Suppressor macrophage treated with lipopolysaccharide for 1 hour (primary cell): ENCODE measurements at places on chromosomes 13 and 19.

GRCh38 chr19:10402441-10403038 is 802 bp downstream of the CDC37 start:
- DNase-seq, result peak; percentile 65

- DNase-seq, result no peak
Measured at GRCh38 chr13:90979059-90979458, 368.4 kb upstream of the MIR17HG start.

- peak; percentile 14 for DNase-seq
Measured at GRCh38 chr19:42028304-42029216, 34.5 kb upstream of the ATP1A3 start.

DNA sequence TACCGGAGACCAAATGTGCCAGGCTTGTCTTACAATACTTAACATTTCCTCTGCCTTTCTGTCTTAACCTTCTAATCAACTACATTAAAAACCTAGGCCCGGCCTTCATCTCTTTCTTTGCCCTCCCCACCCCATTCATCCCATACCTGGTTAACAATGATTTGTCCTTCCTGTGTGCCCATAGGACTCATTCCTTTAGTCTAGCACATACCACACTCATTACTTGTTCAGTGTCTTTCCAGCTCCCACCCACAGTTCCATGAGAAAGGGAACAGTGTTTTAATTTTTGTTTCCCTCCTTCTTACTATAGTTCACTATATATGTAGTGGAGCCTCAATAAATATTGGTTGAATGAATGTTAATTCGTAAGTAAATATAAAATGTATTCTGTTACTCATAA is 2.4 kb downstream of the CLN5 start:
- no peak for DNase-seq

- DNase-seq, result no peak
Measured at GRCh38 chr13:101398191-101398590, 18.1 kb downstream of the NALCN start.

GRCh38 chr13:114107686-114108081 is 24.7 kb downstream of the RASA3 start:
- DNase-seq, result no peak

DNA sequence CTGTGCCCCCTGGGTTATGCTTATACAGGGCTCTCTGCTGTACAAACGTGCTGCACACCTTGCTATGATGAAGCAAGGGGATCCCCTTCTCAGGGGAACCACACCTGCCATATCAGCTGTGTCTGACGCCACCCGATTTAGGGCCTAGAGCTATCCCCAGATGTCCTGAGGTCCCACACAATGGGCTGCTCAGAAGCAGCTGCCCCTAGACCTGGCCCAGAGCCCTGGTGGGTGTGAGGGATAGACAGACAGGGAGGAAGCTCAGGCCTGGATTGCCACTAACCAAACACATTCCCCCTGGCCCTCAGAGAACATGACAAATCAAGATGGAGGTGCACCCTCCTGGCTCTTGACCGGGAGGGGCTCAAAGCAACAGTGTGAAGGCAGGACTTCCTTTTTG is 59.3 kb downstream of the TSHZ3 start:
- DNase-seq, result no peak

DNA sequence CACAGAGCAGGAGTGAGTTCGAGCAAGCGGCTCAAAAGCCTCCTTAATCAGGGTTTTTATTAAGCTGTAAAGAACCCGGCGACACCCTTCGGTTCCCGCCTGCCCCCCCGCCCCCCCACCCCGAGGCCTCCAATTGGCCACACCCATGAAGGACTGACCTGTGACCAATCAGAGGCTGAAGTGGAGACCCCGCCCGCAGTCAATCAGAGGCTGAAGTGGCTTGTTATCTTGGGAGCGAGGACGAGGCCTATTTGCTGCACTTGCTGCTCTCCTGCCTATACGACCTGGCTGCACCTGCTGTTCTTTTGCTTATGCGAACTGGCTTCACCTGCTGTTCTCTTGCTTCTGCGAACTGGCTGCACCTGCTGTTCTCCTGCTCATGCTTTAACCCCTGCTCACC is 844.9 kb downstream of the OLFM4 start:
- DNase-seq, result no peak

DNA sequence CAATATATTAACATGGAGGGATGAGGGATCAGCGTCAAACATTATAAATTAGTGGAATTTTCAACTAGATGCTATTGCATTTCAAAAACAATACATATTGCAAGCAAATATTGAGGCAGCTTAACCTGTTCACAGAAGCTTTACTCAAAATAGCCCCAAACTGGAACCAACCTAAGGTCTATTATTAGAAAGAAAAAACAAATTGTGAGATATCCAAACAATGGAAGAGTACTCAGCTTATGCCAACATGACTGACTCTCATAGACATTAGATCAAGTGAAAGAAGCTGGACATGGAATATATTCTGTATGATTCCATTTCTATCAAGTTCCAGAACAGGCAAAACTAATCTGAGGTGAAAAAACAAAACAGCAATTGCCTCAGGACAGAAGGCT is 27.6 kb upstream of the NEK3 start:
- DNase-seq, result no peak

DNA sequence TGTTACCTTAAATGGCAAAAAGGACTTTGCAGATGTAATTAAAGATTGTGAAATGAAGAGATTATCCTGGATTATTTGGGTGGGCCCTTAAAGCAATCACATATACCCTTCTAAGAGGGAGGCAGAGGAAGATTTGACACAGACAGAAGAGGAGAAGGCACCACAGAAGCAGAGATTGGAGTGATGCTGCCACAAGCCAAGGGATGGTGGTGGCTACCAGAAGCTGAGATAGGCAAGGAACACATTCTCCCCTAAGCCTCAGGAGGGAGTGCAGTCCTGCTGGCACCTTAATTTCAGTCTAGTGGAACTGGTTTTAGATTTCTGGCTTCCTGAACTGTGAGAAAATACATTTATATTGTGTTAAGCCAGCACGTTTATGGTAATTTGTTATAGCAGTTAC is 24.2 kb downstream of the DEDD2 start:
- DNase-seq, result no peak

DNA sequence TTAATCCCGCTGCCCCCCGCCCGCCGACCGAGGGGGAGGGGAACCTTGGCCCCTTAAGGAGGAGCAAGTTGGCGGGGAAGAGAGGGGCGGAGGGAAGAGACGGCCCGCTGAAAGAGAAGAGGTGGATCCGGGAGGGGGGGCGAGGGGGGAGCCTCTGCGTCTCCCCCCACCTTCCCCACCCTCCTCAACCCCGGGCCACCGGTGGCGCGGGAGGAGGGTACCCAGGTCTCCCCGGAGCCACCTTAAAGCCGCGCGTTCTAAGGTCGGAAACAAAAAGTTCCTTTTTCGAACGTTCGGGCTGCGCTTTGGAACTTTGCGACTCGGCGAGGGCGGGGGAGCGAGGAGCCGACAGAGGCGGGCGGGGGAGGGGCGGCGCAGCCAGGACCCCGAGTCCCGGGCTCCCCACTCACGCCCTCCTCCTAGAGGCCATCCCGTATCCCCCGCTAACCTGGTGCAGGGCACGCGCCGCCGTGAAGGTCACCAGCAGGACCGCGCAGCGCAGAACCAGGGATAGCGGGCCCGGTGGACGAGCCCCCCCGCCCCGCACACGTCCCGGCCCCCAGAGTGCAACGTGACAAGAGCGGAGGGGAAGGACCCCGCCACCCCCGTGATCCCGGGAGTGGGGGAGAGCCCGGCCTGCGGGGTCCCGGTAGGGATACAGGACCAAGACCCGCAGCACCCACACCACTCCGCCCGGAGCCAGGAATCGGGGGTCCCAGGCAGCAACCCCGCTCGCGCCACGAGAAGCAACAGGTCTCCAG is 659 bp downstream of the ERF start:
- DNase-seq, result peak; percentile 87

DNA sequence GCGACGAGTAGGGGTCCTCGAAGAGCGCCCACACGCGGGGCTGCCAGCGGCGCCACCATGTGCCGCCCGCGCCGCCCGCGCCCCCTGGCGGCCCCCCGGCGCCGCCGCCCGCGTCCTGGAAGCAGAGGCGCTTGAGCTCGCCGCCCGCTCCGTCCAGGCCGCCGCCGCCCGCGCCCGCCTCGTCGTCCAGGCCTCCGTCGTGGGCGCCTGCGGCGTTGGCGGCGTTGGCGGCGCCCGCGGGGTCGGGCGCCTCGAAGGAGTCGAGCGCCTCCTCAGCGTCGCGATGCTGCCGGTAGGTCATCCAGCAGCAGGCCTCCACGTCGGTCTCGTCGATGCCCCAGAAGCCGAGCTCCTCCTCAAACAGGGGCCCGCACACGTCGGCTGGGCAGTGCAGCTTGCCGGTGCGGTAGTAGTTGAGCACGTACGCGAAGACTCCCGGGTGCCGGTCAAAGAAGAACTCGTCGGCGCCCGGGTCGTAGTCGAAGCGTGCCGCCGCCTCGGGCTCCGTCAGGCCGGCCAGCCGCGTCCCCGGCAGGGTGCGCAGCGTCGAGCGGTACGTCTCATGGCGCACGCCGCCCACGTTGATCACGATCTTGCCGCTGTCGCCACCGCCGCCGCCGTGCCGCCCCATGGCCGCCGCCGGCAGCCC is 829 bp downstream of the KCNC3 start:
- peak; percentile 63 for DNase-seq

DNA sequence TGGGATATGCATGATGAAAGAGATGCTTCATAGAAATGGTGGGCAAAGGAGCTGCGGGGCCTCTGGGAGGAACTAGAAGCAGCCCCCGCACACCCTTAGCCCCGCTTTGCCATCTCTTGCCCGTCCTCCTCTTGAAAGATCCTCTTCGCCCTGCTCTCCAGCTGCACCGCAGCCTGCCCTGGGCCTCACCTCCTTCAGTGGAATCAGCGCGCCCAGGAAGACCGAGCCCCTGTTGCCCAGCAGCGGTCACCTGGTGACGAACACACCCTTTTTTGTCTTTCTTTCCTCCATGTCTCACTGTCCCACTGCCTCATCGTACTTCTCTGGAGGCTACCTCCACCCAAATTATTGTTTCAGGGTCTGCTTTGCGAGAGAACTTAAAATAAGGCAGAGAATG is 807.6 kb downstream of the UQCRFS1 start:
- DNase-seq, result no peak

DNA sequence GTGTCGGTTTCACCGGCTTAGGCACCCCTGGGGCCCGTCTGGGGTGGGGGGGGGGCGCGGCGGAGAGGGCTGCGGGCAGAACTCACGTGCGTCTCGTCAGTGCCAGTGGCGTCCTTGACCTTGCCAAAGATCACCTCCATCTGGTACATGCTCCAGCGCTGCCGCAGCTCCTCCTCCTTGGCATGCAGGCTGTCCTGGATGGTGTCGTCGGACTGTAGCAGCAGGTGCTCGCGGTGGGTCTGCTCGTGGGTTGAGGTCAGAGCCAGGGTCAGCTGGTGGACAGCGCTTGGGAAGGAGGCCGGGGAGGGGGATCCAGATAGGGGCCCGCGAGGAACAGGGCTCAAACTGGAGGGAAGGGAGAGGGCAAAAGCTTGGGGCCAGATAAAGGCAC is 4.7 kb upstream of the RGL3 start:
- no peak for DNase-seq

- no peak for DNase-seq
Measured at GRCh38 chr13:26590951-26591350, 33.5 kb downstream of the WASF3 start.

- peak; percentile 100 for DNase-seq
Measured at GRCh38 chr19:49766007-49766929, 533 bp upstream of the AP2A1 start.

GRCh38 chr13:96214824-96215445 is 125.0 kb downstream of the HS6ST3 start:
- no peak for DNase-seq

- DNase-seq, result no peak
Measured at GRCh38 chr13:79187917-79188690, 218.0 kb downstream of the RBM26 start.

DNA sequence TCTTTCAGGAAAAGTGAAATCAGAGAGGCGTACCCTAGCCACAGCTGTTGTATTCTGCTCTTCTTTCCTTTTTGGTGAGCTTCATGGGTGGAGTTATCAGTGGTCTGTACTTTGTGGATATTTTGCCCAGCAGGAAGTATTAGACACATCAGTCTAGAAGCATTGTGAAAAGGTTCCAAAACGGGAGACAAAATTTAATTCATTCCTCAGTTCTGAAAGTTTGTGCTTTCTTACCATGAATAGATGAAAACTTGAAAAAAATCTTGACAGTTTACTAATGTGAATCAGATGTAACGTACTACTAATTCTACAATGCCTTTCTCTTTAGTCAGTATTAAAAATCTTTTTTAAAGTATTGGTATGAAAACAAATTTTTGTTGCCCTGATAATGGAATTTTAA is 116.8 kb downstream of the DNAJC3 start:
- DNase-seq, result no peak

GRCh38 chr13:31965361-31966066 is 66.1 kb upstream of the FRY start:
- peak; percentile 42 for DNase-seq

DNA sequence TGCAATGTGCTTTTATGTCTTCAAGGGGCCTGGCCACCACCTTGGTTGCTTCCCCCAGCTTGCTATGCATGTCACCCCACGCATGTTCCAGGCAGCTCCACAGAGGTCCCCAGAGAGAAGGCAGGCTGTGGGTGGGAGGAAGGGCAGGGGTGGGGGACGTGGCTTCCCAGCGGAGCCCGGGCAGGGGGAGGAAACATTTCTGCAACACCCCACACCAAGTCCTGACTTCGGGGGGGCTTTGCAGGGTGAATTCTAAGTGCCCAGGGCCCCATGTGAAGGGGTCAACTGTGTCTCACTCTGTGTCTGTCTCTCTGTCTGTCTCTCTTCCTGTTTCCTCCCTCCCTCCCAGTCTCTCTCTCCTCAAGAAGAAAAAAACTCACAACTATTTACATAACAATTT is 39.6 kb downstream of the LTBP4 start:
- DNase-seq, result peak; percentile 16

- no peak for DNase-seq
Measured at GRCh38 chr13:43044720-43045301, 21.4 kb downstream of the DNAJC15 start.

DNA sequence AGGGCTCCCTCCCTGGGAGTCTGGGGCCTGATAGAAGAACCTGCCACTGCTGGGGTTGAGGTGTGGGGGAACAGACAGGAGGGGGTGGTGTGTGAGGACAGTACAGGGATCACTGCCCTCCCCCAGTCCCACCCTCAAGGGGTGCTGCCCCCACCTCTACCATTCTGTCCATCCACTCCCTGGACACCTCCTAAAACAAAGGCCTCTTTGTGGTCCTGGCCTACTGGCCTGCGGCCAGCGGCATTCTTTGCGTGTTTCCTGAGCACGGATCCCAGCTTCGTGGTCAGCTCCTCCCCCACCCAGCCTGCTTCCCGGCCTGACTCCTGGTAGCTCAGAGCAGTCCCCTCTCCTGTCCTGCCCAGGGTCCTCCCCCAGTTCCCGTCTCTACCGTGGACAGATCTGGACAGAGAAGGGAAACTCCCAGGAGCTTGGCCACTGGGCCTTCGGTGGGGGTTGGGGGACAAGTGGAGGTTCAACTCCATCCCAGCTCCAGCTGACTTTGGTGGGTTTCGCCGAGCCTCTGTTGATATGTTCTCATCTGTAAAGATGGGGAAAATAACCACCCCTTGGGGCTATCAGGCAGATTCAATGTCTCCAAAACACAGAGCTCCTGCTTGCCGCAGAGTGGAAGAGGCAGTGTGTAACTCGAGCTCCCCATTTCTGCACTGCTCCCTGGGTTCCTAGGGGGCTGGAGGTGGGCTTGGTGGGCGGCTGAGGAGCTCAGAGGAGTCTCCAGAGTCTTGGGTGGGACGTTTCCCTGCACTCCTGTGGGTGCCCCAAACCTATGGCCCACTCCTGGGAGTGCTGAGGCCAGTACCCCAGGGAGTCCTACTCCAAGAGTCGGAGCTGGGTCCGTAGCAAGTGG is 48.7 kb downstream of the LYL1 start:
- DNase-seq, result no peak

GRCh38 chr13:101152184-101152583 is 264.1 kb downstream of the NALCN start:
- no peak for DNase-seq

GRCh38 chr13:54606944-54607343 is 1578.3 kb downstream of the OLFM4 start:
- DNase-seq, result no peak
